Activated CD8-positive, alpha-beta T cell treated with anti-CD3 and anti-CD28 coated beads for 36 hours (primary cell): ENCODE measurements at places on chromosomes 3 and 15. TPM values are rescaled to one million over a fixed set of nuclear protein-coding genes. Genes with fewer than 3 reads are reported as not detected.

DNA sequence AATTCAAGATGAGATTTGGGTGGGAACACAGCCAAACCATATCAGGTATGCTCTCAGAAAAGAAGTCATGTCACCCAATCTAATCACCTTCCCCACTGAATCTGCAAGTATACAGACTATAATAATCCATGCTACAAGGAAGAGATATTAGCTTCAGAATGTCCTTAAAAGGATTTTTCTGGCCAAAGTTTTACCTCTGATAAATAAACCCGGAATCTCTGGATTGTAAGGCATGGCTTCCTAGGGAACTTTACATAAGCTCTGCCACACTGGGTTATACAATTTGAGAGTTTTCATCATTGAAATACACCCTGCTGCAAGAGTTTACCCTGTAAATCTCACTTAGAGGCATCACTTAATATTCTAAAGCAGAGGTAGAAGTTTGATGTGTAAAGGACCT, 330.5 kb upstream of the KCNMB2 start:
- H3K4me3 ChIP-seq = no peak overlapping the region
- DNase-seq = no peak
- H3K27me3 ChIP-seq = no peaks in the 10 kb centered on the region
- no peak overlapping the region for H3K27ac ChIP-seq
- H3K4me1 ChIP-seq = no peaks in the 10 kb centered on the region
- no peaks in the 10 kb centered on the region for H3K36me3 ChIP-seq

- H3K27ac ChIP-seq = no peak overlapping the region
- DNase-seq = no peak
- H3K4me1 ChIP-seq = no peaks in the 10 kb centered on the region
- no peaks in the 10 kb centered on the region for H3K36me3 ChIP-seq
Observed at GRCh38 chr3:174907027-174907426, 47.9 kb downstream of the NAALADL2 start.

The RNF13 gene
- 26.3 TPM for total RNA-seq

The SERPINI1 gene
- total RNA-seq = 0.83 TPM

The DUOXA2 gene
- total RNA-seq = not detected
